ENCODE measurements at places on chromosomes 2 and 18.

DNA sequence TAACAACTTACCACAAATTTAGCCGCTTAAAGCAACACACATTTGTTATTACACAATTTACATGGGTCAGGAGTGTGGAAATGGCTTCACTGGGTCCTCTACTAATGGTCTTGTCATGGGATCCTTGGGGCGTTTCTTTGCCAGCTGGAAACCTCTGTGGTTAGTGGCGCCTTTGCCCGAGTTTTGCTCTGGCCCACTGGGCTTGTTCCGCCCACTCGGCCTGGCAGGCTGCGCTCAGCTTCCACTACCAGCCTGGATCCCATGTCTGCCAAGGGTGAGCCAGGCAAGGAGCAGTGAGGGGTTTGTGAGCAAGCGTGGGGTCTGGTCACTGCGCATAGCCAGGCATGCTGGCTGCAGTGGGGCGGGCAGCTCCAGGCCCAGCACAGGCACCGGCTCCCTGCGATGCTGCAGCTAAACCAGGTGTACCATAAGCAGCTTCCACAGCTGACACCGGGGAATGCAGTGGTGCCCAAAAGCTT lies 16.2 kb upstream of the MBD2 start:
- DNase-seq: no peak

DNA sequence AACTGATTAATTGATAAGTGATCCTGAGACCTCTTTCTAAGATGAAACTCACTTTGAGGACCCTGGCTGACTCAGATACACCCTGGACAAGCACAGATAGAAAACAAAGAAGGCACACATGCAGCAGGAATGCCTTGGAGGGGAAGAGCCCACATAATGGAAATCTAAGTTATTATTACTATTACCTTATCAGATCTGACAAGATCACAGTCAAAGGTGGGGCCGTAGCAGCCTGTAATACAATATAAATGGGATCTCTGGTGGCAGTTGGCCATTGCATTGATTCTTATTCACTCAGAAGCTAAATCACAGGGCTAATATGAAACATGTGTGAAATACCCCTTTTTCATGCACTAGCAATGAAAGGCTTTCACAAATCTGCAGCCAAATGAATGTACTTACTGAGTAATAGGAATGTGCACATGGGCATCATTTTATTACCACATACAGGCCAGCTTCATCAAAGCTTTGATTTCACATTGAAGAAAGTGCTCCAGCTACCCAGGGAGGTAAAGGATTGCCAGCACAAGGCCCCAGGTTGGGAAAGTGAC lies 84.0 kb downstream of the ZBTB7C start:
- no peak for DNase-seq

- DNase-seq: no peak
Observed at GRCh38 chr18:45554389-45554737, 60.9 kb upstream of the SLC14A2 start.

DNA sequence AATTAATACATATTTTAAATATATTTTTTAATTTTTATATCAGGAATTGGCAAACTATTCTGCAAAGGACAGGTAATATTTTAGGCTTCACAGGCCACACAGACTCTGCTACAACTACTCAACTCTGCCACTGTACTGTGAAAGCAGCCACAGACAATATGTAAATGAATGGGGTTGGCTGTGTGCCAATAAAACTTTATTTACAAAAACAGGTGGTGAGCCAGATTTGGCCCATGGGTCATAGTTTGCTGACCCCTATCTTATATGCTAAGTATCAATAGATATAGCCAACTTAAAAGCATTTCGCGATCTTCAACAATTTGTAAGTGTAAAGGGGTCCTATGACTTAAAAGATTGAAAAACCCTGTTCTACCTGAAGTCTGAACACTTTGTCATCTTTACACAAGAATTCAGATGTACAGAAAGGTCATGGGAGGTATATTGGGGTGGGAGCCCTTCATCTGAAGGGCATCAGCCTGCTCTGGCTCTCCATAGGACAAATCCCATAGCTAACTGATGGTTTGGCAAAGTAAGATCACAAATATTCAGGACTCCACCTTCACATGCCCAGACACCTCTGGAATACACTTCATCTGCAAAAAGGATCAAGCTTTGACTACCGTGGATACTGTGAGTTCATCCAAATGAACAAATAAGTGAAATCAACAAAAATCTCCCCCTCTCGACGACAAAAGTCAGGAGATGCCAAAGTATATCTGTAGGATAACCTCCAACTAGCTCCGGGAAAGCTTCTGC lies 65.9 kb downstream of the C1D start:
- no peak for DNase-seq

GRCh38 chr2:44937688-44938240 lies 3.7 kb upstream of the SIX3 start:
- DNase-seq: no peak

DNA sequence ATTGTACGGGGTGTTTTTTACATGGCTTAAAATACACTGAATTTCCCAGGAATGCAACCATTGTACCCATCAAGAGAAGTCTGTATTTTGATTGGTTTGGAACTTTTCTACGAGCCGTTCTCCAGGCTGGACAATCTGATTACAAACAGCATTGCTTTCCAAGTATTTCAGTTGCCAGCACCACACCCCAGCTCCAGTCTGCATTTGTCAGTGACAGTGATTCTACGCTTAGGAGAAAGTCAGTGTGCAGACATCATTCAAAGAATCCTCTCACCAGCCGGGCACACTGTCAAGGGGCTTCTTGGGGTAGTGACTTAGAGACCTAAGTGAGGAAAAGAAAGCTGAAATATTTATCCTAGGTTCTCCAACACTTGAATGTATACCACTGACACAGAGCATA lies 194.1 kb downstream of the ANAPC1 start:
- DNase-seq: no peak

DNA sequence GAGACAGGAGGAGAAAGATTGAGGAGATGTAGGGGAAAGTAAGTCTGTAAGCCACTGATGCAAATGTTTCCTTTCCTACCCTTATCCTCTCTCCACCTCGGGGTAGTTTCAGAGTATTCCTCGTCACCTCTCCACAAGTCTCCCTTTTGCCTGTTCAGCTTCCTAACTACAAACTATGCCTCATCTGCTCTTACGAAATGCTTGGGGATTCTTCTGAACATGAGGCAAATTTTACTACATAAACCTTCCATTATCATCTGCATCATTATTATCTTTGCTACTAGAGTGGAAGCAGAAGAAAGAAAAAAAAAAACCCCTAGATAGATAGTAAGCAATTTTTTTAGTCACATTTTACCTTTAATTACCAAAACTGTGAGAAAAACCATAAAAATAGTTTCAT lies 43.1 kb upstream of the CWC22 start:
- no peak for DNase-seq

- DNase-seq: no peak
Observed at GRCh38 chr2:197075754-197076337, 149.3 kb upstream of the PGAP1 start.

Measured in NCI-H2081 (cell line).